Mononuclear cell (primary cell): ENCODE measurements at places on chromosomes 2 and 18. TPM values are rescaled to one million over a fixed set of nuclear protein-coding genes. Genes with fewer than 3 reads are reported as not detected.

OR6B2 gene
- not detected for total RNA-seq

TMBIM1 gene
- 87.5 TPM for total RNA-seq

TOGARAM2 gene
- total RNA-seq: 0.73 TPM

DPP10 gene
- total RNA-seq: under 0.01 TPM

DTYMK gene
- 2.9 TPM for total RNA-seq

SLC14A1 gene
- 2.5 TPM for total RNA-seq

MDH1B gene
- total RNA-seq: not detected

SH3BP4 gene
- 1.4 TPM for total RNA-seq

SAG gene
- total RNA-seq: 0.21 TPM

SPP2 gene
- total RNA-seq: not detected

ELAC1 gene
- 8.7 TPM for total RNA-seq

MEP1B gene
- total RNA-seq: not detected

TUBB8B gene
- not detected for total RNA-seq

CHRND gene
- not detected for total RNA-seq

GALNT14 gene
- total RNA-seq: 0.31 TPM

KLHL30 gene
- total RNA-seq: not detected

REG1A gene
- 0.31 TPM for total RNA-seq

CEP76 gene
- total RNA-seq: 9.6 TPM

DOK1 gene
- total RNA-seq: 2.9 TPM

GKN1 gene
- 0.31 TPM for total RNA-seq

ZSWIM2 gene
- total RNA-seq: not detected

TMEM247 gene
- not detected for total RNA-seq

CAPN14 gene
- 0.21 TPM for total RNA-seq

STRN gene
- 18.5 TPM for total RNA-seq

EFEMP1 gene
- 0.42 TPM for total RNA-seq

STON1 gene
- total RNA-seq: 1.9 TPM

NYAP2 gene
- 0.10 TPM for total RNA-seq

ZC3H15 gene
- total RNA-seq: 164 TPM

TMEM198 gene
- not detected for total RNA-seq

KRTCAP3 gene
- 0.52 TPM for total RNA-seq

CERKL gene
- total RNA-seq: 0.21 TPM

TGFA gene
- 0.63 TPM for total RNA-seq

TEX44 gene
- not detected for total RNA-seq

ZNF407 gene
- 32.0 TPM for total RNA-seq

FAM210A gene
- total RNA-seq: 8.6 TPM

TXNDC2 gene
- total RNA-seq: 0.10 TPM

RAPH1 gene
- 2.8 TPM for total RNA-seq

SCYGR4 gene
- not detected for total RNA-seq
